ENCODE measurements at places on chromosomes 12 and 14.

DNA sequence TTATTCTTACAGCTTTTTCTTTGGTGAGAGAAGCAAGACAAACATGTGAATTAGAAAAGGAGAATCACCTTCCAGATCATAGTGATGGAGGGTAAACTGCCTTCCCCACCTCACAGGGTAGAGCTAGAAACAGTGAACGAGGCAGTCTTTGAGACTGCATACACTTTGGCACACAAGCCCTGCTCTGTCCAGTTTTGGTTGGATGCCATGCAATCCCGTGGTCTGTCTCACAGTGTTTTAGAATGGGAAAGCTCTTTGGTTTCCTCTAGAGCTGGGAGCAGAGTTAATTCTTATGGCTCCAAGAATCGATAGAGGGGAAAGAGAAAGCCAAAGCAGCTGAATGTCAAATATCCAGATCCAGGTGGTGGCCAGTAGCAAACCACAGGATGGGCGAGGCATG is 21.9 kb downstream of the TDP1 start:
- no peak for DNase-seq

GRCh38 chr12:108722992-108723766 is 8.1 kb downstream of the CORO1C start:
- DNase-seq = no peak

- DNase-seq = no peak
These were observed 676.5 kb downstream of the DIO2 start for GRCh38 chr14:79534703-79535353.

GRCh38 chr14:104450811-104451401 is 128.7 kb upstream of the C14orf180 start:
- no peak for DNase-seq

- DNase-seq = peak; percentile 62
These were observed 95.6 kb upstream of the NRXN3 start for GRCh38 chr14:78074561-78074960.

GRCh38 chr12:1876086-1876485 is 42.4 kb downstream of the CACNA2D4 start:
- DNase-seq = no peak

DNA sequence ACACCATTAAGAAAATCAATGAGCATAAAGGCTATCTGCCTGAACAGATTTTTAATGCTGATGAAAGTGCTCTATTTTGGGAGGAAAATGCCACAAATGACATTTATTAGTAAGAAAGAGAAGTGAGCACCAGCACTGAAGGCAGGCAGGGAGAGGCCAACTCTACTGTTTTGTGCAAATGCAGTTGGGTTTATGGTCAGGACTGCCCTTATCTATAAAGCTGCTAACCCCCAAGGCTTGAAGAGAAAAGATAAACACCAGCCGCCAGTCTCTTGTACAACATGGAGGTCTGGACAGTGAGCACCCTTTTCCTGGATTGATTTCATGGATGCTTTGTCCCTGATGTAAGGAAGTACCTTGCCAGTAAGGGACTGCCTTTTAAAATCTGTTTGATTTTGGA is 246.8 kb upstream of the SFSWAP start:
- DNase-seq = no peak

GRCh38 chr14:33978892-33979612 is 28.2 kb upstream of the EGLN3 start:
- DNase-seq = no peak

GRCh38 chr12:120249875-120250795 is 15.4 kb downstream of the PXN start:
- DNase-seq = no peak

DNA sequence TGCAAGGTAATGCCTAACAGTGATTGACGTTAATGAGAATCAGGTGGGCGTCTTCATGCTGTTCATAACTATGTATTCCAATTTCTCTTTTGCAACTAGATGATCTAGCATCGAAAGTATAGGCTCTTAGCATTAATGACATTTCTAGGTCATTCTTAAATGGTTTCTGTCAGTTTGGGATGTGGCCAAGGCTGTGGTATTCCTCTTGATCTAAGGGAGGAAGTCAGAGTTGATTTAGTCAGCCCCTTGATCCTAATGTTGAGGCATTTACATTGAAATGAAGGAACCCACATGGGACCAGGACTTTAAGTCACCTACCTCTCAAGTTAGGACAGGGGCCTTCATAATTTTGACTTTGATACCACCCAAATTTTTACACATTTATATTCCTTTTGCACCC is 448.1 kb downstream of the NPAS3 start:
- no peak for DNase-seq

DNA sequence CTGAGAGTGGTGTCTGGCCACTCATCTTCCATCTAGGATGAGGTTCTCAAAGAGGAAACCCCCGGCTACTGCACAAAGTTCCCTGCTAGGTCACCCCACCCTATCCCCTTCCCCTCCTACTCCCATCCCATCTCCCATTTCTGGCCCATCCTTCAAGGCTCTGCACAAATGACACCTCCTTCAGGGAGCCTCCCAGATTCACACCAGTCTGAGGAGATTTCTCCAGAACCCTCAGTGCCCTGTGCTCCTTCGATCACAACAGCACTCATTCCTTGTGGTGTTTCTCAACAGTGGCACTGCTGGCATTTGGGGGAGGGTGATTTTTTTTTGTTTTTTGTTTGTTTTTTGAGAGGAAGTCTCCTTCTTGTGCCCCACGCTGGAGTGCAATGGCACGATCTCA is 2.9 kb downstream of the CAMKK2 start:
- DNase-seq = no peak

DNA sequence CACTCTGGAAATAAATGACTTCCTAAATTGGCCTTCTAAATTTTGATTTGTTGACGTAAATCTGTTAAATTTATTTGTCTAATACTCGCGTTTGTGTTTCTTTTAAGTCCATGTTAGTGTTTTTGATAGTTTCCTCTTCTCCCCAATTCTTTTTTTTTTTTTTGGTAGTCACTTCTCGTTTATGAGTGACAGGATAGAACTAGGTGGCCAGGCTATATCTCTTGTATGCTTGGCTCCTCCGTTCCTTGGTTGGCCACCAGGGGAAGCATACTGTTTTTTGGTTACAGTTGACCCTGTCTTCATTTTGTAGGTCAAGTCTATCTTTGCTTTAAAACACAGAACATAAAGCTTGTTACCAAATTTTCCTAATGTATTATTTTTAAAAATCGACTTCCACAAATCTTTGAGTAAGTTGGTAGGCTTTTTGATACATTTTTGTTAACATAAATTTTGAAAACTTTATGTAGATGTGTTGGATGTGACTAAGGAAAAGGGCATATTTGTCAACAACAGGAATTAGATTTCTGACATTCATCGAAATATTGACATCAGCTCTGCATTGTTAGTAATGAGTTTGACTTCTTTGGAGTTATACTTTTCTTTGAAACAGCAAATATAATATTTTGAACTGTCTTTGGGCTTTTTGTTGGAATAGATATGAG is 2.2 kb downstream of the RCOR1 start:
- DNase-seq = peak; percentile 63

GRCh38 chr12:62372825-62373224 is 93.8 kb upstream of the MON2 start:
- no peak for DNase-seq

GRCh38 chr12:11673666-11674461 is 24.4 kb downstream of the ETV6 start:
- no peak for DNase-seq

DNA sequence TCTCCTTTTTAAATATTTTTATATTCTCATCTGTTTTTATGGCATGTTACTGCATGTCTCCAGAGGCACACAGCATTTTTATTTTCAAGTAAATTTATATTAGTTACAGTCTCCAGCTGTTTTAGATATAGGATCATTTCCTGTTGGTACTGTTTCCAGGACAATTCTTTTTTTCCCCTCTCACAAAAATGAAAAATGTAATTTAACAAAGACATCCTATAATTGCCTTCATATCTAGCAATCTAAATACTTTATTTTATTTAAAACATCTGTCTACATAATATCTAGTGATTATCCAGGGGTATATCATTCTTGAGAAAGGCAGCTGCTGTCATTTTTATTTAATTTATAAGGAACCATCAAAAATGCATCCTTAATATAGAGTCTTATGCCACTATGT is 272.4 kb upstream of the NPAS3 start:
- no peak for DNase-seq

DNA sequence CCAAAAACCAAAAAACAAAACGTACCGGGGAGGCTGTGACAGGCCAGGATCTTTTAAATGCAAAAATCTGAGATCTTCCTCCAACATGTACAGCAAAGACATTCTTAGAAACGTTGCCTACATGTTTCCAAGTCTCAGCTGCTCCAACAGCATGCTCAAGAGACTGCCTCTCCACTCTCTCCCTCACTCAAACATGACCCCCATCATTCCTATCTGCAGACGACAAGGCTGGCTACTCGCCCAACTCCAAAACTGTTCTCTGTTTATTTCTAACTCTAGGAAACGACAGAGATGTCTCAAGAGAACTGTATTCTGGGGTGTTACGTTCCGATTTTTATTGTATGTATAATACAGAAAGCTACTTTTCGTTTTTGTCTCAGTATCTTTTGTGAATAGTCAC is 57.5 kb upstream of the TMCC3 start:
- DNase-seq = no peak

- no peak for DNase-seq
These were observed 6.3 kb upstream of the TMEM179 start for GRCh38 chr14:104610749-104611310.

DNA sequence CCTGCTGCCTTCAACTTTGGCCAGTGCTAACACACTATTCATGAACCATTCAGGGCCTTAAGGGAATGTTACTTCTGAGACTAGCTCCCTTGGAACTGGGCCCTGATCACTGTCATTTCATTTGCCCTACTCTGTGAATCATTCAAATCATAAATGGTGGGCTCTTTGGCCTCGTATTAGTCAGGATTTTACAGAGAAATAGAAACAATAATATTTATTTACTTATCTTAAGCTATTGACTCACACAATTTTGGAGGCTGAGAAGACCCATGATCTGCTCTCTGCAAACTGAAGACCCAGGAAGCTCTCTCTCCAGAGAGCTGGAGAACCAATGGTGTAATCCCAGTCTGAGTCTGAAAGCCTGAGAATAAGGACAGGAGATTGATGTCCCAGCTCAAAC is 398.5 kb downstream of the LRIG3 start:
- DNase-seq = no peak

DNA sequence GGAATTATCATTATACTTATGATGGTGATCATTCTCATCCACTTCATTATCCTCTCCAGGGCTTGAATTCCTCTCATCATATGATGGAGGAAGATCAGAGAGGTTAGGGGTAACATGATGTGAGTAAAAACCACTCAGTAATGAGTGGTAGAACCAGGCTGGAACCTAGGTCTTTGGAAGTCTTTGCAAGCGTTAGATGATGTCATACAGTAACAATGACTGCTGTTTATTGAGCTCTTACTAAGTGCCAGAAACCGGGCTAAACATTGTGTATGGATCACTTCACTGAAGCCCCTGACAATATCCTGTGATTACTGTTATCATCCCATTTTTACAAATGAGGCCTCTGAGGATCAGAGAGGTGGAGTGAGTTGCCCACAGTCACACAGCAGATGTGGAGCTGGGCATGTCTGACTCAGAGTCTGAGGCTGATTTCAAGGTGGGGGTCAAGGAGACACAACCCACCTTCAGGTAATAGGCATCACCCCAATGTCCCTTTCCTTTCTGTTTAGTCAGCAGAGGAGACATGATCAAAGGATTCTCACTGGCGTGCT is 19.5 kb downstream of the WSCD2 start:
- DNase-seq = no peak

DNA sequence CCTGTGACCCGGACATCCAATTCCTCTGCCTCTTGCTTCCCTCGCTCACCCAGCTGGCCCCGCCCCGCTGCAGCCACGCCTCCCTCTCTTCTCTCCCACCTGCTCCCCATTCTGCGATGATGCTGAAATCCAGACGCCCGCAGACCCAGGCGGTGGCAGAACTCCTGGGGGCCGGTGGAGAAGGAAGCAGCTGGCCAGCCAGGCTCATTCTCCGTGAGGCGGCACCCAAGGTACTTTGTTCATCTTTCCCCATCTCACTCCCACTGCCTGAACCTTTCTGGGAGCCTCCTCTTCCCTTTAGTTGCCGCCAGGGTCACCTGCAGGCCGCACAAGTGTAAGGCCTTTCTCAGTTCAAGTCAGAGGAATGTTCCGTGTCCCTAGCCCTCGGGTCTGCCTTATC is 35.7 kb downstream of the FOXN4 start:
- DNase-seq = peak; percentile 72

DNA sequence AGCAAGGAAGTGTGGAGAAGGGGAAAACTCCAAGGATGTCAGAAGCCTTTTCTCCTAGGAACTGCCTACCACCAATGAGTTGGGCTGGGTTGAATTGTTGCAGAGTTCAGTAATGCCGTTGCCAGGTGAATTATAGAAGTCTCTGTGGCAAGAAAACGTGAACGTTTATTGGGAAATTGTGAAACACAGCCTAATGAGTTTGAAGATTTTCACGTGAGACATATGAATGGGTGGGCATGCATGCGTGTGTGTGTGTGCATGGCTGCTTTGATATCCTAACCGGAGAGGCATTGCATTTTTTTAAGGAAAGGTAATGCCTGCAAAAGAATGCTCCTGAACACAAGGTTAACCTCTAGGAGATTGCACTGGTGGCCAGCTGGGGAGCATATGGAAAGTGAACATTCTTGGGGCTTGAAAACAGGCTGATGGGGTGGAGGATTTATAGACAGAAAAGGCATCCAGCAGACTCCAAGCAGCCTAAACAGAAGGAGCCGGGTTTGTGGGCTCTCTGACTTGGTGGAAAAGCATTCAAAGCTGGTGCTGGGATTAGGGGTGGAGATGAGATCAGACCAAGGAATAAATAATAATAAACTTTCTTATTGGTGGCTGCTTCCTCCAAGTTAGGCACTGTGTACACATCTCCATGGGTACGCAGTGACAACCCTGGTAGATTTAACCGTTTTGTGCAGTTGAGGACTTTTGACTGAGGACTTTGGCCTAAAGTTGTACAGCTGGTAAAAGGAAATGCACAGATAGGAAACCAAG is 67.8 kb downstream of the NTF3 start:
- no peak for DNase-seq

DNA sequence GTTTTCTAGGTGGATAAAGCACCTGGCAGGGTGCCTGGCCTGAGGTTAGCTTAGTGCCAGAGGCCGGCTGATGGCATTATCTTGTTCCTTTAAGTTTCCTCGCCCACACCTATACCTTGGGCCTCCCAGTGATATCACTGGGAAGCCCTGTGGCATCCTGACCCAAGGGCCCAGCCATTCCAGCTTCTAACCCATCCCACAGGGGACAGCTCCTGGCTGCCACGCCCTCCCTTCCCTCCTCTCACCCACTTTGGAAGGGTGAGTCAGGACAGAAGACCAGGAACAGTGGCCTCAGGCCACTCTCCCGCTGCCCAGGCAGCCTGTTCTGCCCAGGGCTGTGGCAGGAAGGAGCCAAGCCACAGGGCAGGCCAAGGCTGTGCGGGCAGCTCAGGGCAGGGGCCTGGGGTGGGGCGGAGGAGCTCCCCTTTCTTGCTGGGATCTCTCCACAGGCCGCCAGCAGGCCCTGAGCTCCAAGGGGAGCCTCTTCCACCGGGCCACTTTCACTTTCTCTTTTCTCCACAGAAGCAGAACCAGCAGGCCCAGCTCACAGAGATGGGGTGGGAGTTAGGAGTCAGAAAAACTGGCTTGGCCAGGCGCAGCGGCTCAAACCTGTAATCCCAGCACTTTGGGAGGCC is 75.1 kb downstream of the IRF2BPL start:
- DNase-seq = no peak

GRCh38 chr14:70011098-70011497 is 131.9 kb downstream of the SMOC1 start:
- peak; percentile 14 for DNase-seq

All from NCI-H187 treated with DMSO at 0.1 percent for 48 hours (cell line).